ENCODE measurements at places on chromosomes 5 and 9. TPM values are rescaled to one million over a fixed set of nuclear protein-coding genes. Genes with fewer than 3 reads are reported as not detected.

DNA sequence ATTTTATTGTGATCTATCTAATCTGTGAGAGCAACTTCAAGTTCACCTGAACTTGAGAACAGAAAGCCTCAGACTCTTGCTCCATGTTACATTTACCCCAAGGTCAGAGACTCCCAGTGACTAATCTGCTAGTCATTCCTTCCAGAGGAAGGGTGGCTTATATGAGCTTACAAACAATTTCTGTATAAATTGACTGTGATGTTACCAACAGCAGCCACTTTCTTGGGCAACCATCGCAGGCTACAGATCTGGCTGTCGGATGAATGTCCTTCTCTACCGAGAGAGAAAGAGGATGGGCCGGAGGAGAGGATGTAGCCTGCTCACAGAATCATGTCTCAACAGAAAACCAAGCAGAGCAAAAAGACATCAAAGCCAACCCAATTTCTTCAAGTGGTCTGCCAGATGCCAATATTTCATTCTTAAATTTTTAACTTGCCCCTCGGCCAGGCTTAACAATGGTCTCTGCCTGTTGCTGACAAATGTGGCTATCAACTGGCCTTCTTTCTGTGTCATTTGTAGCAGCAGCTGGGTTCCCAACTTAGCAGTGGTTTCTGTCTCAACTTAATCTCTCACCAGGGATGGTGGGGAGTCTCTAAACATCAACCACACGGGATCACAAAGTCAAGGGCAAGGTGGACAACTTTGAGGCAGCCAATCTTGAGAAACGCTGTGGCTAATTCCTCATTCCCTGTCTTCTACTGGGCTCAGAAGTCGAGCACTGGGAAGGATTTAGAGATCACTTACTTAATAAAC, 81.3 kb downstream of the RAPGEF1 start:
- DNase-seq, result no peak

DNA sequence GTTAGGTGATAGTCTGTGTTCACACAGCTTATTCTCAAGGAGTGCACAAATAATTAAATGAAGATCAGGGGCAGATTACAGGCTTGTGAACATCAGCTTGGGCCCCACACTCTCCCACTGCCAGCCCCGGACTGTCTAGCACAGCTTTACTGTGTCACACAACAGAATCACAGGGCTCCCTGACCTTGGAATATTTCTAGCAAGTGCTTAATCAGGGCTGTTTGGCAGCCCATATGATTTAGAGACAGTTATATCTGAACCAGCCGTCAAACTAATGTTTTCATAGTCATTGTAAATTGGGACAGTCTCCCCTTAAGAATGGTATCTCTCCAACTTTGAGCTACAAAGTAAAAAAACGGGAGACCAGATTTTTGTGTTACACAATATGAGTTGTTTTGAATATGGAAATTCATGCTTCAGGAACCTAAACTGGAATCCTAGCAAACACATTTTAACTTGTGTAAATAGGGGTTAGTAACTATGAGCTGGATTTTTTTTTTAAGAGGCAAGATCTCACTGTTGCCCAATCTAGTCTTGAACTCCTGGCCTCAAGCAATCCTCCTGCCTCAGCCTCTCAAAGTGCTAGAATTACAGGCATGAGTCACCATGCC, 517.6 kb downstream of the BNC2 start:
- DNase-seq, result no peak

DNA sequence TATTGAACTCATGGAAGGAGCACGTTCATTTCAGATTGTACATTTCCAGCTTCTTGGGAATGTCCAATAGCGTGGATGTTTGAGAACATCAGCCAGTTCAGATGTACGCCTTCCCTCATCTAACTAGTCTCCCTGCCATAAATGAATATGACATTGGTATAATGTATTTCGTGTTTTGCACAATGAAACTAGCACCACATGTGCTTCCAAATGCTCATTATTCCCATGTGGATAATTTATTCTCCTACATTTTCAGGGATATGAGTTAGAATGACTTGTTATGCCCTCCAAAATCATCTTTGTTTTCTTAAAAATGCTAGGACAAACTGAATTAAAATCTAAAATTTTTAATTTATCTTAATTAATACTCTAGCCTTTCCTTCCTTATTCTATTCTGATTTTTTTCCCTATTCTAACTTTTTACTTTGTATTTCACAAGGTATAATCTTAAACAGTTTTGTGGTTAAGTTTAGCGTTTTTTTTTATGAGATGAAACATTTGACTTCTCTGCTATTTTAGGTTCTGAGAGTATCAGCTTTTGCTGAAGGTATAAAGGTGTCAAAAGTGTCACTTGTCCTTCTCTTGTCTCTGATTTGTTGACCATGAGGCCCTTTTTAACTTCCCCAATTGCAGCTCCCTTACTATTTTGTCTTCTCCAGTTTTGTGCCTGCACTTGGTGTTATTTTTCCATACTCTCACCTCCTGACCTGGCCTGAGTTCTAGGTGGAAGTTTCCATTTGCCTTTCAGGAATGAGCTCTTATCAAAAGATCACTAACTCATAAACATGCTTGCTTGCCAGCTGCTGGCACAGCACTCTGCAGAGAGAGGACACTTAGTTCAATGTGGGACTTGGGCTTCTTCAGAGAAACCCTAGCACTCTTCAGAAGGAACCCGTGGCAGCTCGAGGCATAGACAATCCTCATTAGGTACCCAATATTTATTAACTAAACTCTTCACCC, 106.8 kb downstream of the FRMD3 start:
- no peak for DNase-seq

RBM18 gene
- total RNA-seq, result 17.7 TPM

PFDN1 gene
- total RNA-seq, result 64.4 TPM

GARIN3 gene
- not detected for total RNA-seq

All from endodermal cell (in vitro differentiated cells).